ENCODE measurements at places on chromosomes 11 and 22. TPM values are rescaled to one million over a fixed set of nuclear protein-coding genes. Genes with fewer than 3 reads are reported as not detected.

GRCh38 chr22:27150544-27150941 lies 493.2 kb downstream of the MIAT start:
- no peaks in the 10 kb centered on the region for H3K36me3 ChIP-seq
- peak; percentile 52 for DNase-seq
- peaks cover 4% of the 10 kb centered on the region for H3K4me1 ChIP-seq
- no peak overlapping the region for H3K27ac ChIP-seq
- no peaks in the 10 kb centered on the region for H3K27me3 ChIP-seq
- no peak overlapping the region for H3K4me3 ChIP-seq

DNA sequence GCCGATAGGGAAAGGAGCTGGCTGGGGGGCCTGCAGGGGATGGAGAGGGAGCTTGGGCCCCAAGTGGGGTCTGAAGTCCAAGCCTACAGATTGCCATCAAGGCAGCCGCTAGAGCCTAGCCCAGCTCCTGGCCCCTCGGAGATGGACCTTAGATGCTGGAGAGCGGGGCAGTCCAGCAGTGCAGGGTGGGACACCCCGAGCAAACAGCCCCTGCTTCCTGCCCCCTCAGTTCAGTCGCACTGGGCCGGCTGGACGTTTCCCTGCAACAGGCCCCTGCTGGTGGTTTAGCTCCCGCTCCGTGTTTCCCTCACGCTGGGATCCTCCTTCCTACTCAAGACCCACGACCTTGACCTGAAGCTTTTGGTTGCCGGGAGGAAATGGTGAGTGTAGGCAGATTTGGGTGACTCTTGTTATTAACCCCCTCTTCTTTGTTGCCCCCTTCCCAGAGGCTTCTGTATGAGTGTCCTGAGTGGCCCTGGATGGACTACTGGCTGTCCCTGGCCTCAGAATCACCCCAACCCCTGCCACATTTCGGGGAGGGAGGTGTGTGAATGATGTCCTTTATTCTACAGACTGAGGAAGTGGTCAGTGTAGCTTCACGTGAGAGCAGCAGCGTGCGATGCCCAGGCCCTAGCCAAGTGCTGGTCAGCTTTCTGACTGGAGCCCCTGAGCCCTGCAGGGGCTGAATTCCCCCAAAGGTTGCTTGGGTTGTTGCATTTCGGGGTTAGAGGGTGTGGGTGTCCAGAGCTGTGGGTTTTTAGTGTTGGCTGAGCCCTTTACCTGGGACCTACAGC lies 2.7 kb downstream of the ST3GAL4 start:
- H3K4me3 ChIP-seq = peak overlapping the region; percentile 70
- peaks cover 41% of the 10 kb centered on the region for H3K4me1 ChIP-seq
- H3K36me3 ChIP-seq = no peaks in the 10 kb centered on the region
- no peaks in the 10 kb centered on the region for H3K27me3 ChIP-seq

GRCh38 chr22:36384766-36385481 lies 2.8 kb downstream of the MYH9 start:
- H3K27ac ChIP-seq = peak overlapping the region; percentile 66
- no peak for DNase-seq
- peaks cover 6% of the 10 kb centered on the region for H3K4me1 ChIP-seq
- H3K36me3 ChIP-seq = no peaks in the 10 kb centered on the region

DNA sequence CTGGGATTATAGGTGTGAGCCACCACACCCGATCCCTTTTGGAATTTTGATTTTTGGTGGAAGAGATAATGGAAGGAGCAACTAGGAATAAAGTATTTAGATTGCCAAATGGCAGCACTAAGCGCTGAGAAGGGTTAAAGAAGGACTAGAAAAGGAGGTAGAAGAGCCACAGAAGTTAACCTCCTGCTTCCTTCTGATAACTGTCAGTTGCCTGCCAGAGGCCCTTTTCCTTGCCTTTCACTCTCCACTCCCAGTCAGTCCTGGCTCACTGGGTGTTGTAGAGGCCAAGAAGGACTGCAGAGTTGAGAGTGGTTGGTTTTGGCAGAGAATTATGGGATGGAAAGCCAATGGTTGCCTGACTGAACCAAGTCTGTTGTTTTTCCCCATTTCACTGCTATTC lies 19.3 kb downstream of the ZC3H12C start:
- no peaks in the 10 kb centered on the region for H3K36me3 ChIP-seq
- H3K27me3 ChIP-seq = no peaks in the 10 kb centered on the region
- no peak for DNase-seq
- H3K4me3 ChIP-seq = no peak overlapping the region

- peaks cover 12% of the 10 kb centered on the region for H3K4me1 ChIP-seq
- H3K27ac ChIP-seq = no peak overlapping the region
- DNase-seq = no peak
- no peak overlapping the region for H3K4me3 ChIP-seq
Observed at GRCh38 chr11:3133261-3134217, 31.6 kb downstream of the OSBPL5 start.

DNA sequence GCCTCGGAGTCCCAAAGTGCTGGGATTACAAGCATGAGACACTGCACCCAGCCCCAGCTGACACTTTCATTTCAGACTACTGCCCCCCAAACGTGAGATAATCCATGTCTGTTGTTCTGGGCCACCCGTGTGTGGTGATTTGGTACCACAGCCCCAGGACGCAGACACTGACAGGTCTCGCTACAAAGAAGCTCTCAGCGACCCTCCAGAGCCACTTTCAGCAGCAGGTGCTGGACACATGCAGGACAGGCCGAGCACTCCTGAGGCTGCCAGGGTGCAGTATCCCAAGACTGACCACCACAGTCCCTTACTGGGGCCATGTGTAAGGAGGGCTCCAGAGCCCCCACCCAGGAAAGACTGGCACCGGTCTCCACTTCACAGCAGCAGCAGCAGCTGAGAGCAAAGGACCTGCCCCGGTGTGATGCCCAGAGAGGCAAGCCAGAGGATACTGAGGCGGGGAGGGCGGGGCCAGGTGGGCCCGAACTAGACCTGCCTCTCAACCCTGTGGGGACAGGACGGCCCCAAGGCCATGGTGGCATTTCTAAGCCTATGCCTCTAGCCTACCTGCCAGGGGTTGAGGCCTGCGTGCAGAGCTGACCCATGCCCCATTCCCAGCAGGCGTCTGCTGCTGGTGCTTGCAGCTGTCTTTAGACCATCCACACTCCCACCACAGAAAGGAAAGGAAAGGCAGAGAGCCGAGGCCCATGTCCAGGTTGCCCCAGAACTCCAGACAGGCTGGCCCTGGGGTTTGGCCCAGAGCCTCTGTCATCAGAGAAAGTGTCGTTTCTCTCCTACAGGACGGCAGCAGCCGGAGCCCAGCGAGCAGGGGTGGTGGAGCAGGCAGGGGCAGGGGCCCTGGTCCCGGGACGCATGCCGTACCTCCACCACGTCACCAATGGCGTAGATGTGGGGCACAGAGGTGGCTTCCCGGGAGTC lies 28.0 kb upstream of the GNB1L start:
- no peaks in the 10 kb centered on the region for H3K36me3 ChIP-seq
- DNase-seq = no peak
- H3K27ac ChIP-seq = no peak overlapping the region
- H3K4me1 ChIP-seq = peaks cover 2% of the 10 kb centered on the region
- no peaks in the 10 kb centered on the region for H3K27me3 ChIP-seq

DNA sequence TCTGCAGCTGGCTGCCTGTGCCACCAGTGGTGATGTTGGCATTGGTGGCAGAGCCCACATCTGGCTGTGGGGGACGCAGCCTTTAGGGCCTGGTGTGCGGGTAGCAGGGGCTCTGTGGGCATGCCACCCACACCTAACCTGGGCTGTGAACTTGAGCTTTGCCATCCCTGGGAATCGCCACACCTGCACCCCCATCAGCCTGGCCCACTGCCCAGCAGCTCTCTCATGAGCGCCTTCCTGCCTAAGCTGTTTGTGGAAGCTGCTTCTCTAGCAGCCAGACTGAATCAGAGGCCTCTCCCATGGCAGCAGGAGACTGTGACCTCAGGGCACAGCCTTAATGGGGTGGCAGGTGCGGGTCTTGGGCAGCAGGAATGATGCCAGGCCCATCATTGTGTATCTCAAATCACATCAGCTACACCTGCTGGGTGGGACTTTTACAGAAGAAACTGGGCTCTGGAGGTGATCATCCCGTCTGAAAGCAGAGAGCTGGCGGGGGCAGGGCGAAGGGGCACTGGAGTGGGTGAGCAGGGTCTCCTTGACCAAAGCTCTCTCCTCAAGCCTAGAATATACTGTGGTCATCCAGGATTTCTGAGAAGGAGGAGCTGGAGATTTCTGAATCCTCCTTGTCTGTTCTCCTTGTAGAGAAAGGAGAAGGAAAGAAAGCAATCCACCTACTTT lies 17.8 kb upstream of the CARS1 start:
- no peaks in the 10 kb centered on the region for H3K36me3 ChIP-seq
- H3K4me3 ChIP-seq = no peak overlapping the region
- no peak for DNase-seq

GRCh38 chr11:70491696-70492472 lies 93.6 kb downstream of the CTTN start:
- H3K4me1 ChIP-seq = no peaks in the 10 kb centered on the region
- no peak overlapping the region for H3K27ac ChIP-seq
- H3K27me3 ChIP-seq = no peaks in the 10 kb centered on the region
- peak; percentile 3 for DNase-seq
- H3K36me3 ChIP-seq = no peaks in the 10 kb centered on the region

- no peaks in the 10 kb centered on the region for H3K27me3 ChIP-seq
- no peak overlapping the region for H3K27ac ChIP-seq
- H3K36me3 ChIP-seq = no peaks in the 10 kb centered on the region
- DNase-seq = no peak
Observed at GRCh38 chr11:71180694-71181470, 71.5 kb downstream of the SHANK2 start.

- H3K27me3 ChIP-seq = no peaks in the 10 kb centered on the region
- DNase-seq = no peak
- H3K36me3 ChIP-seq = no peaks in the 10 kb centered on the region
- no peaks in the 10 kb centered on the region for H3K4me1 ChIP-seq
- H3K27ac ChIP-seq = no peak overlapping the region
Observed at GRCh38 chr11:123272565-123272964, 77.5 kb upstream of the CLMP start.

DNA sequence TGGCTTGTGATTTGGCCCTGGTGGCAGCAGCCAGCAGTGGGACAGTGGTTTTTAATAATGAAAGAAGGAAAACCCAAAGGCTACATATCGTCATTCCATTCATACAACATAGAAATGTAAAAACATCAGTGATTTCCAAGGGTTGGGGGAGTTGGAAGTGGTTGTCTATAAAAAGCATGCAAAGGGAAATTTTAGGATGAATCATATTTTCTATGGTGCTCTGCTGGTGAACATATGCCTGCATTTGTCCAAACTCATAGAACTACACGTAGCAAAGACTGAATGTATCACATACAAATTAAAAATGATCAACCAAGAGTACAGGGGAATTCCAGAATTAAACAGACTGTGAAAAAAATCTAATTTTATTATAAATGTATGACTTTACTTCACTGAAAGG lies 11.1 kb downstream of the OR5B3 start:
- H3K36me3 ChIP-seq = no peaks in the 10 kb centered on the region
- H3K27me3 ChIP-seq = no peaks in the 10 kb centered on the region
- H3K4me3 ChIP-seq = no peak overlapping the region
- H3K4me1 ChIP-seq = no peaks in the 10 kb centered on the region
- H3K27ac ChIP-seq = no peak overlapping the region

GRCh38 chr11:120209746-120210625 lies 846 bp upstream of the OAF start:
- no peak overlapping the region for H3K27ac ChIP-seq
- H3K4me1 ChIP-seq = peaks cover 17% of the 10 kb centered on the region
- H3K36me3 ChIP-seq = no peaks in the 10 kb centered on the region
- peak; percentile 49 for DNase-seq

Gene TSPAN32
- 0.63 TPM for total RNA-seq

DNA sequence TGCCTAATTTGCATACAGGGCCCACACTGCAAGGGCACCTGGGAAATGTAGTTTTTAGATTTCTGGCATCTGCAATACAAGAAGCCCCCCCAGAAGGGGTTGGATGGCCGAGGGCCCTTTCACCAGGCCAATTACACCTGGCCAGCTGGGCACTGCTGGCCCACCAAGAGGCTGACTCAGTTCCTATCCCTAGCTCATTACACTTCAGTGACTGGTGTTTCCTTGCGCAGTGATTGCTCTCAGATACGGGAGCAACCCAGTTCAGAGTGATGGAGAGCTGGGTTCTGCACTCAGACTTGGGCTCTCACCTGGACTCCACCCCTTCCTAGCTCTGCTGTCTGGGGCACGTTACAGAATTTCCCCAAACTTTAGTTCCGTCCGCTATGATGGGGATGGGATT lies 81.1 kb upstream of the SHANK2 start:
- no peaks in the 10 kb centered on the region for H3K27me3 ChIP-seq
- no peak overlapping the region for H3K4me3 ChIP-seq
- H3K36me3 ChIP-seq = no peaks in the 10 kb centered on the region
- no peaks in the 10 kb centered on the region for H3K4me1 ChIP-seq
- H3K27ac ChIP-seq = no peak overlapping the region

- no peak overlapping the region for H3K27ac ChIP-seq
- H3K36me3 ChIP-seq = no peaks in the 10 kb centered on the region
- peaks cover 10% of the 10 kb centered on the region for H3K4me1 ChIP-seq
- no peak overlapping the region for H3K4me3 ChIP-seq
Observed at GRCh38 chr11:118872403-118872821, 11.3 kb upstream of the CXCR5 start.

DNA sequence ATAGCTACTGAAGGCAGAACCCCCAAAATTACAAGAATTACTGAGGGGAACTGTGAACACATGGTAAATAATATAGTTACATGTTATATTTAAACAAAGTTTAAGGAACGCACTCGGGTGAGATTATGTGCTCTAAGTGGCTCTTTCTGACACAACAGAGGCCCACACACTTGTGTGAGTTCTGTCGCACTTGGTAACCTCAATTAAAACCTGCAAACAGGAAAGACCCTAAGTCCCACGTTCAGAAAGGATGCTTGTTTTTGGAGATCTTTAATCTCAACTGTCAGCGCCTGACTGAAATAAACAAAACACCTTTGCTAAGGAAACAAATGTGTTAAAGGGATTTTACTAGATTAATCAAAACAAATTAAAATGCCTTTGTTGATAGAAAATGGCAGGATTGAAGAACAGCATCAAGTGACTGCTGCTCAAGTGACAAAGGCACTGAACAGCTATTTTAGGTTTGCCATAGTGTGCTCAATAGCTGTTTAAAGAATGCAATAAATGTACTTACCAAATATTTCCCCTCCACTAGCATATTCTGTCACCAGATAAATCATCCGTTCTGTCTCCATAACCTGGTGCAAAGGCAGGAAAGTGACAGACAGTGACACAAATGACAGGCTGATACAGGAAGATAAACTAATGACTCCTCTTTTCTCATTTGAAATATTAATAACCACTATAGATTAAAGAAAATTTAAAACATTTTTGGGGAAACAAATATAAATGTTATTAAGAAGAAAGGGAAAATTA lies 116.3 kb upstream of the APOA1 start:
- H3K36me3 ChIP-seq = no peaks in the 10 kb centered on the region
- H3K4me1 ChIP-seq = peaks cover 1% of the 10 kb centered on the region
- no peak overlapping the region for H3K4me3 ChIP-seq
- no peak overlapping the region for H3K27ac ChIP-seq

Gene OR4A5
- total RNA-seq = not detected

Gene LMO1
- total RNA-seq = not detected

DNA sequence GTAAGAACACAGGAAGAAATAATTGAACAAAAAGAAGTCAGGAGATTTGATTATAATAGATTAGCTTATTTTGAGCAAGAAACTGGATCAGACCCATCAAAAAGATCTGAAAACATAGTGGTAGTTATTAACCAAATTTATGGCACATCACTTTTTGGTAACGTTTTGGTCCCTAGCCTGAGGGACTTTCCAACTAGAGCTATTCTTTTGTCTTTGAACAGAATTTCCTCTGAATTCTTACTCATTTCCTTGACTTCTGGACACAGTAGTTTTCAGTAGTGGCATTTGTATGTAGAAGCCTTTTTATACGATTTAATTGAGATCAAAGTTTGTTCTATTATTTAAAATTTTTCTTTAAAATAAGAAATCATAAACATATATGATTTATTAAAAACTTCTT lies 96.5 kb upstream of the PDGFD start:
- H3K4me3 ChIP-seq = no peak overlapping the region
- H3K27ac ChIP-seq = no peak overlapping the region
- no peak for DNase-seq
- H3K4me1 ChIP-seq = peaks cover 3% of the 10 kb centered on the region
- no peaks in the 10 kb centered on the region for H3K27me3 ChIP-seq

Data from ovary (tissue), 10 donors.